GM12878 (cell line): ENCODE measurements at places on chromosomes 7 and 10. TPM values are rescaled to one million over a fixed set of nuclear protein-coding genes. Genes with fewer than 3 reads are reported as not detected.

The ANXA8 gene
- 0.19 TPM in 1 of 2 replicates, not detected in the other for total RNA-seq

The BET1 gene
- 12.5 and 15.6 TPM in 2 replicates for total RNA-seq

DNA sequence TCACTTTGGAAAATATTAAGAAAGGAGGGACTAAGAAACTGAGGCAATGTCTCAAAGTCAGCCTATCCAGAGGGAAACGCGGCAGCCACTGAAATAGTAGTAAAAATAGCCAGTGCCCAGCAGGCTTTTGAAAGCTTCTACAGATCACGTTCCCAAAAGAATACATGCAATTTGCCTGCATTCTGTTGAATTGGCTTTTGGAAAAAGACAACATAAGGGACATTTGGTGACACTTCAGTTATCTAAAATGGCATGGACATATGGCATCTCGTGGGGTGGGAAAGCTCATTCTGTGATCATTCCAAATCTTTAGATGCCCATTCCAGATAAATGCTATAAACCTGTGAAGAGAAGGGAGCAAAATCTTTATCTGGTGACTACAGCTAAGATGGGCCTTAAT, 82.8 kb upstream of the PDE1C start:
- H3K27me3 ChIP-seq, result no peaks in the 10 kb centered on the region
- no peak overlapping the region for H3K27ac ChIP-seq
- H3K4me1 ChIP-seq, result no peaks in the 10 kb centered on the region
- no peaks in the 10 kb centered on the region for H3K36me3 ChIP-seq

- DNase-seq, result no peak
- H3K4me3 ChIP-seq, result no peak overlapping the region
- H3K36me3 ChIP-seq, result no peaks in the 10 kb centered on the region
- no peaks in the 10 kb centered on the region for H3K4me1 ChIP-seq
These were observed 1.3 kb downstream of the CTTNBP2 start for GRCh38 chr7:117871778-117872538.

GRCh38 chr10:14536241-14537213, 205.8 kb upstream of the FRMD4A start:
- H3K27ac ChIP-seq, result no peak overlapping the region
- H3K4me3 ChIP-seq, result no peak overlapping the region
- no peak for DNase-seq
- H3K27me3 ChIP-seq, result no peaks in the 10 kb centered on the region
- peaks cover 7% of the 10 kb centered on the region; the same call in 1 of the 2 replicates for H3K36me3 ChIP-seq

- H3K27ac ChIP-seq, result no peak overlapping the region
- no peaks in the 10 kb centered on the region for H3K4me1 ChIP-seq
- H3K36me3 ChIP-seq, result no peaks in the 10 kb centered on the region
- no peaks in the 10 kb centered on the region for H3K27me3 ChIP-seq
These were observed 80.8 kb downstream of the ZNF92 start for GRCh38 chr7:65454469-65454868.

- DNase-seq, result no peak
- H3K36me3 ChIP-seq, result no peaks in the 10 kb centered on the region
- no peak overlapping the region for H3K4me3 ChIP-seq
These were observed 59.9 kb upstream of the DNAJB12 start for GRCh38 chr10:72414642-72415041.

GRCh38 chr10:17673471-17674061, 29.6 kb downstream of the STAM start:
- no peaks in the 10 kb centered on the region for H3K36me3 ChIP-seq
- DNase-seq, result no peak
- H3K4me1 ChIP-seq, result peaks cover 7% of the 10 kb centered on the region
- H3K27ac ChIP-seq, result no peak overlapping the region
- H3K4me3 ChIP-seq, result no peak overlapping the region

- H3K36me3 ChIP-seq, result no peaks in the 10 kb centered on the region
- DNase-seq, result no peak
- peaks cover 55% of the 10 kb centered on the region for H3K27me3 ChIP-seq
- no peak overlapping the region for H3K4me3 ChIP-seq
These were observed 2.5 kb upstream of the TNRC18 start for GRCh38 chr7:5426226-5426475.

- H3K36me3 ChIP-seq, result no peaks in the 10 kb centered on the region
- no peak overlapping the region for H3K4me3 ChIP-seq
- peaks cover 9% of the 10 kb centered on the region; the same call in 1 of the 2 replicates for H3K4me1 ChIP-seq
These were observed 103.3 kb upstream of the CHST15 start for GRCh38 chr10:124196659-124197058.
